ENCODE measurements at places on chromosomes 13 and 19.

DNA sequence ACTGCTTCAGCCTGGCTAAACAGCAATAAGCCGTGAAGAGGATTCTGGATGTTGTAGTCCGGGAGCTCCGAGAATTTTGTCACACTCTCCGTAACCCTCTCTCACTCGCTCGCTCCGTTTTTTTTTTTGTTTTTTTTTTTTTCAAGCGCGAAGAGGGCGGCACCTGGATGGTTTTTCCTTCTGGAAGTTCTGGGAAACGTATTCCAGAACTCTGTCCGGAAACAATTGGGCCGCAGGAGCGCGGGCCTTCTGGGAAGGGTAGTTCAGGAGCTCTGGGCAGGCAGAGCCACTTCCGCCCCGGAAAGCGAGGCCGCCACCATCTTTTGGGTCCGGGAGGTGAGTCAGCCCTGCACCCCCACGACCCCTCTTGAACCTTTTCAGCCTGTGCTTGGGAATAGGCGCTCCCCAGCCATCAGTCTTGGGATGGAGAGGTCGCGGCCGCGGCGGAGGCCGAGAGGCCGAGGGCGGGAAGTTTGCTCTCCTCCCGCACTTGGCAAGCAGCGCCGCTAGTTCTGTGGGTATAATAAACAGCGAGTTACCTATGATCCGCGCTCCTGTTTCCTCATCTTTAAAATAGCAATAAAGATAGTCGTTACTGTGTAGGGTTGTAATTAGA is at the start of gene ZNF227:
Gene ZNF227, plus strand, starts transcription at position 283 of the 616 bp plus-strand sequence. CDS start 5,261 bp downstream, outside the sequence.
- DNase-seq, result peak; percentile 53

DNA sequence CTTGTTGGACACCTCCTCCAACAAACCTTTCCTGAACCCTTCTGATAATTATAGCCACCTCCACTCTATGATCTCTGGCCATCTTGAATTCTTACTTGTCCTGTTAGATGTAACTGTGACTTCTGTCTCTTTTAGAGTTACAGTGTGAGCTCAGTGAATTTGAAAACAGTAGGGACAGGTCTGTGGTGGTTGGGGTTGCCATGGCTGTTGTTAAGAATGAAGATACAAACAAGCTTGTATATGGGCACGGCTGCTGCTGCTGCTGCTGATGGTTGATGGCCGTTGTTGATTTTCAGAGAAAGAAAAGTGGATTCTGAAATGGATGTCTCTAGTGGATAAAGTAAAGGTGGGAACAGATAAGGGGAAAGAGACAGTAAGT is 101.5 kb downstream of the STARD13 start:
- DNase-seq, result no peak

- no peak for DNase-seq
Observed at GRCh38 chr13:46630431-46631178, 77.6 kb downstream of the LRCH1 start.

DNA sequence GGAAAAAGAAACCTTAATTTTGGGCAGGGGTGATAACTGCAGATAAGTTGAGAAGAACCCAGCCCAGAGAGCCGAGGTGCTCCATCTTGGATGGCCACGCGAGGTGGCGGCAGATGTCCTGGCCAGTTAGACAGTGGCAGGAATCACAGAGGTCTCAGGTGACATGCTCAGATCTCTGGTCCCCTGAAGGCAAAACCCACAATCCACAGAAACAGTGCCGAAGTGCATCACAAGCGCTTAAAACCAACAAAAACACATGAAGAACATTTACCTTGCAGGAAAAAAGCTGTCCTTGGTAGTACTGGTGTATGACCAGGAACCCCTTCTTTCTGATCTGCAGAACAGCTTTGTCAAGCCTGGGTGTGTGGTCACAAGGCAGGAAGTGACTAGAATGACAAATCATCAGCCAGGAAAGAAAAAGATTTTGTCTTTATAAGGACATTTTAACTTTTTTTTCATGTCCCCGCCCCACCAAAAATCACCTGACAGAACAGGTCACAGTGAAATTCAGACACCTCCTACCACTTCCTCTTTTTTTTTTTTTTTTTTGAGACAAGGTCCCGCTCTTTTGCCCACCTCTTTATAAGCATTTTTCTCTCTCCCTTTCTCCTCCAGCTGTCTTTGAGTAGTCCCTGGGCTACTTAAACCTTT is at the start of gene LCP1:
Gene LCP1, minus strand, starts transcription at position 338 of the 651 bp plus-strand sequence. CDS start 22,515 bp downstream, outside the sequence.
- DNase-seq, result no peak

DNA sequence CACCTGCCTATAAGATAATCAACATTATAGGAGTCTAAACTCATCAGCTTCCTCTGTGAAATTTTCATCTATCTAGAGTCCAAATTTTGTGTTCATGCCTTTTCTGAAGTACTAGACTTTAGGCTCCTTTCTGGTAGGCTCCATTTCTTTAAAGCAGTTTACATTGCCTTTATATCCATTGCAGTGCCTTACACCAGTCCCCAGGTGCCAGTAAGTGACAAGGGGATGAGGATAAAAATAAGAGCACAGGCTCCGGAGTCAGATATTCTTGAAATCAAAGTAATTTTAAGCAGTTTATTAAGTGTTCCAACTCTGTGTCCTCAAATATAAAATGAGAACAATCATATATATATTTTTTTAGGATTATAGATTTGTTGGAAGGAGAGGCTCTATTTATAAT is 10.6 kb upstream of the CYSLTR2 start:
- no peak for DNase-seq

DNA sequence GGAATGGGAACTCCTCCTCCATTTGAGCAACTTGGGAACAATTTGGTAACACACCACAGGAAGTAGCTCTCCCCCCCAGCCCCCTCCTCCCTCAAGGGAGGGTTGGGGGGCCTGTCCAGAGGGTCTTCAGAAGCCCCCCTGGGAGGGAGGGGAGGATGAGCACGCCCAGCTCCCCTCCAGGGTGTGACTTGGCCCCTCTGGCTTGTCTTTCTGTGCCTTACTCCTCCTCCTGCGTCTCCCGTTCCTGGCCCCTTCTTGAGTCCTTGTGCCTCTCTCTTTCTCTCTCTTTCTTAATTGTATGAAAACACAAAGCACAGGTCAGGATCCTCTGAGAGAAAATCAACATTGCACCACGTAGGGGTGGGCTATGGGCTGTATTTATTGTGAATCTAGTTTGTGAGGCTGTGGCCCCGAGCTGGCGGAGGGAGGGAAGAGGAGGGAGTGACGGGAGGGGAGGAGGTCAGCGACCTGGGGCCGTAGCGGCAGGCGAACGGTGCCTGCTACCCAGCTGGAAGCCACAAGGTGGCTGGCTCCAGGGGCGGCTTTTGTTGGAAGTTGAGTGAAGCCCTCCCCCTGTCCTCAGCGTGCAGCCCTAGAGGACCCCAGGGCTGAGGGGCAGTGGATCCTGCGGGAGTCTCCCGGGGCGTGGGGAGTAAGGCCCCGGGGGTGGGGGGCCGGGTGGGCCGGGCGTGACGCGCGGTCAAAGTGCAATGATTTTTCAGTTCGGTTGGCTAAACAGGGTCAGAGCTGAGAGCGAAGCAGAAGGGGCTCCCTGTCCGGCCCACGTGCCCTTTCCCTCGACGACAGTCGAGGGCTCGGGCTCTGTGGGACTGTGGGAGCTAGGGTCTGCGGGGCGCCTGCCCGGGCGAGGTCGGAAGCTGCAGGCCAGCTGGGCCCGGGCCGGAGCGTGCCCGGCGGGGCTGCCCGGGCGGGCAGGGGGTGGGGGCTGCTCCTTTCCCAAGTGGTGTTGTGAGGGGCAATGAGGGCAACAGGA is 6.4 kb downstream of the LYL1 start:
- DNase-seq, result no peak

- DNase-seq, result no peak
Observed at GRCh38 chr19:2613507-2614295, 88.8 kb downstream of the GNG7 start.

- DNase-seq, result no peak
Observed at GRCh38 chr19:1862424-1863327, 703 bp downstream of the KLF16 start.

DNA sequence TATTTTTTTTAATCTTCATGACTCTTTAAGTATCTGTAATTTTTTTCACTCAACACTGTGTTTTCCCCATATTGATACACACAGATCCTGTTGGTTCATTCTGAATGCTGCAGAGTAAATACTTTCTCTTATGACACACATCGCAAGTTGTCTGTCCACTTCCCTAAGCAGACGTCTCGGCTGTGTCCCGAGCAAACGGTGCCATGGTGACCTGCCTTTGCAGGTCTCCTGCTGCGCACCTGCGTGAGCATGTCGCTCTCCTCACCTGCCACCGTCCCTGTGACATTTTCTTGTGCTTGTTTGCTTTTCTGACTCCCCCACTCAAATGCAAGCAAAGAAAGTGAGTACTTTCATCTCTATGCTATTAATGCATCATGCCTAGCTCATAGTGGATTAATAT is 57.8 kb downstream of the CCDC70 start:
- no peak for DNase-seq

DNA sequence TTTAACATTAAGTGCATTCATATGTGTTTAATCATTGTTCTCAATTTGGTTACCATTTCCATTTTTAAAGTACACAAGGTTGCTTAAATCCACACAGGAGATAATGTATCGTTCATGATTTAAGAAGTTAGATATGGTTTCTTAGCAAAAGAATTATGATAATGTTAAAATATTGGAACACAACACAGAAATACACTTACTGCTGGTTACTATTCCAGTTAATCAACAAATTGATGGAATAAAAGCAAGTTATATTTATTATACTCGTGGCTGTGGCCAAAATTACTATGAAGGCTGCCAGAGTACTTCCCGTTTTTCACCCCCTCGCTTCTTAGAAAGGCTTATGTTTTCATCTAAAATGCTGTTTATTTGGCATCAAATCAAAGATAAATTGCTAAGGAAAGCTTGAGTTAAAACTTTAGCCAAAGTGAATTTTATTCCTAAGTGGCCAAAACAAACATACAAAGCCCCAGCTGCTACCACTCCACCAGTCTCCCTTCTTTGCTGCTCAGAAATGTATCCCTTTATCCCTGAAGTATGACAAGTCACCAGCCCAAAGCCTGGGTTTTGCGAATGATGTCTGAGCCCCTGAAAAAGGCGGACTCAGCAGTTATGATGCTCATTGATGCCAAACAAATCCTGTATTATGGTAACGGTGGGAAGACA is 27.7 kb downstream of the LCP1 start:
- DNase-seq, result no peak

- peak; percentile 82 for DNase-seq
Observed at GRCh38 chr13:106567474-106568298, at the start of gene ARGLU1. TSS of gene ARGLU1 (minus strand) at chr13:106568137. CDS start at chr13:106567919, 218 bp downstream.

DNA sequence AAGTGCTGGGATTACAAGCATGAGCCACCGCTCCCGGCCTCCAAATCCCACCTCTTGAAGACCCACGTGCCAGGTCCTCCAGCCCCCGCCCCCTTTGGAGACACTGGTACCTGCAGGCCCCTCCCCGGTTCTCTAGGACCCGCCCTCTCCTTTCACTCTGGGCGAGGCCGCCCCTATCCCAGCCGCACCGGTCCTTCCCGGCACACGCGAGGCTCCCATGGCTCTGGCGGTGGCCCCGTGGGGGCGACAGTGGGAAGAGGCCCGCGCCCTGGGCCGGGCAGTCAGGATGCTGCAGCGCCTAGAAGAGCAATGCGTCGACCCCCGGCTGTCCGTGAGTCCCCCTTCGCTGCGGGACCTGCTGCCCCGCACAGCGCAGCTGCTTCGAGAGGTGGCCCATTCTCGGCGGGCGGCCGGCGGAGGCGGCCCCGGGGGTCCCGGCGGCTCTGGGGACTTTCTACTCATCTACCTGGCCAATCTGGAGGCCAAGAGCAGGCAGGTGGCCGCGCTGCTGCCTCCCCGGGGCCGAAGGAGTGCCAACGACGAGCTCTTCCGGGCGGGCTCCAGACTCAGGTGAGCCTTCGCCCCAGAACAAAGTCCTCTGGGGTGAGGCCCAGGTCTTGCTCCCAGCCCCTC is at the start of gene CBLC:
Gene CBLC, plus strand, starts transcription at position 176 of the 633 bp plus-strand sequence. Its CDS starts 42 bp downstream, at position 218.
- no peak for DNase-seq

GRCh38 chr13:35530581-35530980 is 54.1 kb upstream of the MAB21L1 start:
- DNase-seq, result no peak
